Activated T-cell treated with anti-CD3 and anti-CD28 coated beads, Interleukin-2, amount 50 U/mL, for 24 hours (primary cell): ENCODE measurements at places on chromosomes 3 and 15.
A peak's percentile ranks its signal among the peaks of the same experiment; 100 is the strongest.

GRCh38 chr3:120416868-120417267 lies 33.9 kb downstream of the FSTL1 start:
- no peak for DNase-seq

DNA sequence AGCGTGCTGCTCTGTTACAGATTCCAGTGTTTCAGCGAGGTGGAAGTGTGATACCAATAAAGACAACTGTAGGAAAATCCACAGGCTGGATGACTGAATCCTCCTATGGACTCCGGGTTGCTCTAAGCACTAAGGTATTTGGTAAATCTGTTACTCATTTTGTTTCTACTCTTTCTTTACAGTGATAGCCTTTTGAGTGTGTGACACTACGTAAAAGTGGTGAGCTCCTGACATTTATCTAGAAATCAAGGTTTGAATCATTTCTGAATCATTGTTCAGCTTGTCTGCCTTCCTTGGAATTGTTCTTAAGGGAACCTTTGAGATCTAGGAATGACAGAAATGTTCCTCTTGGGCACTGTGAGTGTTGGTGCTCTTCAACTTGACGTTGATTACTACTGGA lies 11.2 kb upstream of the CAPN3 start:
- DNase-seq = no peak

- no peak for DNase-seq
Observed at GRCh38 chr3:193400304-193400703, 21.8 kb upstream of the ATP13A5 start.

DNA sequence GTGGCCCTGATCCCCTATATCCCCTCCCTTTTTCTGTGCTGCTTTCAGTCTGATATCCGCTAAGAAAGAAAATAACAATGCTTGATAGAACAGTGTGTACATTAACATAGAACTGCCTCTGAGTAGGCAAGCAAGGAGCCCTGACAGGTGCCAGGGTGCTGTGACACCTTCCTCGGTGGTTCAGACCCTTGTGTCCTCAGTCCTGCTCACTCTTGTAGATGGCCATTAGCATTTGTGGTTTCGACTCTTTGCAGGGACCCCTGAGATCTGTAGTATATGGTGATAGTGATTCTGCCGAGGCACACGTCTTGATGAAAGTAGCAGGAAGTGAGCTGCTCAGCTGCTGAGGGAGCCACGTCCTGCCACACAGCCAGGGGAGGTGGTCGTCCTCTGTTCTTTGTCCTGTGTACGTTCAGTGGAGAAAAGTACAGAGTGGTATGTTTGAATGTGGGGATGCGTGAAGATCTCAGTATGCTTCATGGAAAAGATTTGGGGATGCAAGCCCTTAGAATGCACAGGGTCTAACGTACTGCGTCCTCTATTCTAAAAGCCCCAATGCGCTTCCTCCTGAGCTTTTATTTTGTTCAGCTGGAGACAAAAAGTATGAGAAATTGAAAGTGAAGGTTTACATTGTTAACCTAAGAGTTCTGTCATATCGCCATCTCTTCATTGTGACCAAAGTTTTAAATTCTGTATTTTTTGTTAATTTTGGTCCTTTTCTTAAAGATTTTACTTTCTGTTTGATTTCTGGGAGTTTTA lies 35.4 kb downstream of the PXYLP1 start:
- peak; percentile 65 for DNase-seq

DNA sequence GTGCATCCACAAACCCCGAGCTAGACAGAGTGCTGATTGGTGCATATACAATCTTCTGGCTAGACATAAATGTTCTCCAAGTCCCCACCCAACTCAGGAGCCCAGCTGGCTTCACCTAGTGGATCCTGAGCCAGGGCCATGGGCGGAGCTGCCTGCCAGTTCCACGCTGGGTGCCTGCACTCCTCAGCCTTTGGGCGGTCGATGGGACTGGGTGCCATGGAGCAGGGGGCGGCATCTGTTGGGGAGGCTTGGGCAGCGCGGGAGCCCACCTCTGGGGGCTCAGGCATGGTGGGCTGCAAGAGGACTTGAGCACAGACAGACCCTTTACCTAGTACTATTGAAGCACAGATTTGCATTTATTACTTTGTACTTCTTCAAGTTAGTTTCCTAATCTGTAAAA lies 57.5 kb downstream of the ZPLD1 start:
- no peak for DNase-seq

- DNase-seq = no peak
Observed at GRCh38 chr3:48595075-48595525, at the start of gene COL7A1. TSS of gene COL7A1 (minus strand) at chr3:48595329. CDS start at chr3:48595159, 170 bp downstream.

DNA sequence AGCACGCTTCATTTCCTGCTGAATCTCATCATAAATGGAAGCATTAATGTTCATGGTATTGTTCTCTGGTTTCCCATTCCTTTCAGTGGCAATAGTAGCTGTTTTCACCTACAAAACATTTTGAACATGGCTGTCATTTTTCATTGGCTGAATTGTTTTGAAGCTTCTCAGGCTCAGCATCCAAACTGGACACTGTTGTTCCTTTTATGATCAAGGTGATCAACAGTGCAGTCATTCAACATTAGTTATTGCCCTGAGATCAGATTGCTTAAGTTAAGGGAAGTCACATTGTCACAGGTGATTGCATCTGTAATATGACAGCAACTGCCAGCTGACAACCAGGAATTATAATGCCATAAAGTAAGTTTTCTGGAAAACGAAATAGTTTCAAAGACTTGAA lies 46.9 kb downstream of the SATB1 start:
- DNase-seq = no peak

- DNase-seq = no peak
Observed at GRCh38 chr3:189982321-189982945, 138.3 kb downstream of the P3H2 start.

- no peak for DNase-seq
Observed at GRCh38 chr3:147406028-147406931, at the start of gene ZIC4. TSS of gene ZIC4 (minus strand) at chr3:147406543. CDS start at chr3:147402797, 3,746 bp downstream.

- no peak for DNase-seq
Observed at GRCh38 chr3:190385731-190386688, 2.0 kb upstream of the CLDN16 start.

DNA sequence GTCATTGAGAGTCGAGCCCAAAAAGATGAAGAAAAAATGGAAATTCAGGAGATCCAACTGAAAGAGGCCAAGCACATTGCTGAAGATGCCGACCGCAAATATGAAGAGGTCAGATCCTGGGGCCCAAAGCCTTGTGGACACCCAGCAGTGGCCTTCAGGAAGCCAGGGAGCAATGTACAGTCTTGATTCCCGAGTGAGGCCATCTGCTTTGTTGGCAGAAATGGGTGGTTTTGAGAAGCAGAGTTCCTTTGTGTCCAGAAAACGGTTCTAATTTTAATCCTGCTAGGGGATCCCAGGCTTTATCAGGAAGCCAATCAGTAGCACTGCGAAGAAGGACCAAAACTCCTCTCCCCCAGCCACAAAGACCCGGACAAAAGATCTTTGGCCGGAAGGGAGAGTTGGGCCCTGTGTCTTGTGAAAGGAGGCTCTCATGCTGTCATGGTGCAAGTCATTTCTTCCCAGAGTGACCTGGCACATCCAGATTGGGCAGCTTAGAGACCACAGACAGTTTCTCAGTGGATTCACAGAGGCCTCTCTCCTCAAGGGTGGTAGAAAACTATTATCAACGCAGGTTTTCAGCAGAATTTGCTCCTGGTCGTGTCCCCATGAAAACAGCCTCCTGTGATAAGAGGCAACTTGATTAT lies 17.1 kb downstream of the TPM1 start:
- no peak for DNase-seq

GRCh38 chr15:59191855-59192237 lies 14.8 kb upstream of the LDHAL6B start:
- DNase-seq = no peak

DNA sequence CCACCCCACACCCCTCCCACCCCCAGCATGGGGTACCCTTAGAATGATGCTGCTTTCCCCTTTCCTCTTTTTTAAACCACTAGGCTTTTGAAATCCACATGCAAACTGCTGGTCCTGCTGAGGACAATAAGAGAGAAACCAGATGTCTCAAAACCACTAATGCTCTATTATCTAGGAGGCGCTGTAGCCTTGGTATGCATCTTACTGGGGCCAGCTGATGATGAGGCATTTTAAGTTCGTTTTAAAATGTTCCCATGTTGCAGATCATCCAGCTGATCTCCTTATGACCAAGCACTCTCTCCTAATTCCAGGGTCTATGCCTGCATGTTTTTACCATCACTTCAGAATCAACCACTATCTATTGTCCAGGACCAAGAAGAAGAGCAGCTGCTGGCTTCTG lies 1.3 kb downstream of the NME9 start:
- DNase-seq = no peak

DNA sequence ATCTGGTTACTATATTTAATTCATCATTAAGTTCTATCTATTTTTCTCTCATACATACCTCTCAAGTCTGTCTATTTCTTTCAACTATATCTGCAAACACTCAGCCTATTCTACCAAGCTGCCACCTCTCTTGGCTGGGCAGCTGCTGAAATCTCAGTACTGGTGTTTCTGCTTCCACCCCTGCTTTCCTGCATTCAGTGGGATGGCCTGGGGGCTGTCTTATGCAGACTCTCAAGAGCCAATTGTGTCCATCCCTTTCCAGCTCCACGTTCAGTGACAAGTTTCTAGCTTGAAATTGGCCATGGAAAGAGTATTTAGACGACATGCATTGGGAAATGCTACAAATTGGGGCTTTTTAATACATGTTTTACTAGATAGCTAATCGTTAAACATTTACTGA lies 378.4 kb upstream of the DPPA4 start:
- DNase-seq = no peak

GRCh38 chr15:68789091-68789490 lies 31.6 kb downstream of the ANP32A start:
- DNase-seq = peak; percentile 27

DNA sequence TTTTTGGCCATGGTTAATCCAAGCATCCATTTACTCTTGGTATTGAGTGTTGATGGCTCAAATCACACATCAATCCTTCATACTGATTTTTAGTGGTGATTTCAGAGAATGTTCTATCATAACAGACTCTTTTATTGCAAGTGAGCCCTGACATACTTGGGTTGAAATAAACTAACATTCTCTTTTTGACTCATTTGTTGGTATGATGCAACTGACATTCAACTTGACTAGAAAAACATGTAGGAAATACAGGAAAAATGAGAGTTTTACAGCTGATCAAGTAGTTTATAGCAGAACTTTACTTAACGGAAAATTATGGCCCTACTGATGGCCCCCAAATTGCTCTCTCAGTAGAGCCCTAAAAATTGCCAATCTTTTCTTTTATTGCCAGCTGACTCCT lies 173.9 kb upstream of the CD96 start:
- no peak for DNase-seq

GRCh38 chr15:84928843-84929168 lies 44.3 kb downstream of the SLC28A1 start:
- no peak for DNase-seq

DNA sequence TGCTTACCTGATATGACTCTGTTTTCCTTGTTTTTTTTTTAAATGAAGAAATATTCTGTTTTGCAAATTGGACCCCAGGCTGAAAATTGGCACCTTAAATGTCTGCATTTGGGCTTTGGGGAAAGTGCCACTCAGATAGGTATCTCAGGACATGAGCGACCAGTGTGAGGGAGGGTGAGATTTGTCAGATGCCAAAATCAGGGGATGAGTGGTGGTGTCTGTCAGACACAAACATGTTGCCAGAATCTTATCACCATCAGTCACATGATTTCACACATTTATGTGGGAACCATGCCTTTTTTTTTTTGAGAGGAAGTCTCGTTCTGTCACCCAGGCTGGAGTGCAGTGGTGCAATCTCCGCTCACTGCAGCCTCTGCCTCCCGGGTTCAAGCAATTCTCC lies 75.6 kb upstream of the OSBPL11 start:
- no peak for DNase-seq

- no peak for DNase-seq
Observed at GRCh38 chr3:74623261-74623836, 8.9 kb upstream of the CNTN3 start.

GRCh38 chr15:80343554-80343992 lies 60.6 kb upstream of the ARNT2 start:
- no peak for DNase-seq

- DNase-seq = no peak
Observed at GRCh38 chr3:46299608-46300460, 54.1 kb upstream of the CCR2 start.

GRCh38 chr3:134608023-134608770 lies 42.6 kb downstream of the KY start:
- no peak for DNase-seq

- DNase-seq = no peak
Observed at GRCh38 chr3:121018917-121019321, 110.9 kb downstream of the STXBP5L start.

DNA sequence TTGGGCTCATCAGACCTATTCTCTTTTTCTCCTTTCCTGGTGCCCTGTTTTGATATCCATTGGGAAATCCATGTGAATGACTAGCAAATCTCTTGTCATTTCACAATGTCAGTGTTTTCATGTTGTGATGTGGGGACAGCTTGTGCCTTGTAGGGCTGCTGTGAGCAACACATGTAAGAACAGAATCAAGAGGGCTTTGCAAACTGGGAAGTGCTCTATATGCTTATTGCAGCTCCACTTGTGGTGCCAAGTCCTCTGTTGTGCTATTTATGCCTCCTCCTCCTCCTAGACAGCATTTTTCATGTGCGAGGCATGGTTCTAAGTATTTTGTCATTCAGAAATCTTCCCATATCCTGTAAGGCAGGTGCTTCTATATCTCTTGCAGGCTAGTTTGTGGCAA lies 56.4 kb downstream of the ZNF621 start:
- no peak for DNase-seq

DNA sequence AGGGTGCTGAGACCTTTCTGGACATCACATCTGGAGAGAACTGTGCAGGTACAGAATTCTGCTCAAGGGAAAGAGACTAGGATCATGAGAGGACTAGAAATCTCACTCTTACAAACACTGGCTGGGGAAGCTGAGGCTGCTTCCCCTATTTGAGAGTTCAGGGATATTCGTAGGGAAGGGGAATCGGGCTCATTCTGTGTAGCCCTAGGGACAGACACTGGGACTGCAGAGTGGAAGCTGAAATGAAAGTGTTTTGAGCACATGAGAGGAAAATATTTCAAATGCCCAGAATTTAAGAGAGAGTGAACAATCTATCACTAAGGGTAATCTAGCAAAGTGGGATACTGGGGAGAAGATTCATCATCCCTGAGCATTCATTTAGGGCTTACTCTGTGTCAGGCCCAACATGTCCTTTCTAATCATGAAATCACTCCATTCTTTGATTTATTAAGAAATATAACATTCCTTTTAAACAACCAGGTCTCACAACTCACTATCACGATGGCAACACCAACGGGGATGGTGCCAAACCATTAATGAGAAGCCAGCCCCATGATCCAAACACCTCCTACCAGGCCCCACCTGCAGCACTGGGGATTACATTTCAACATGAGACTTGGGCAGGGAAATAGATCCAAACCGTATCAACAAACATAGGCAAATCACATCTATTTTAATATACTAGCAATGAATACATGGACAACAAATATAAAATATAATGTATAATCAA lies 63.0 kb downstream of the CPN2 start:
- no peak for DNase-seq
